ENCODE measurements at places on chromosomes 1 and 21. TPM values are rescaled to one million over a fixed set of nuclear protein-coding genes. Genes with fewer than 3 reads are reported as not detected.
A peak's percentile ranks its signal among the peaks of the same experiment; 100 is the strongest.

The SPATA21 gene
- not detected for total RNA-seq

DNA sequence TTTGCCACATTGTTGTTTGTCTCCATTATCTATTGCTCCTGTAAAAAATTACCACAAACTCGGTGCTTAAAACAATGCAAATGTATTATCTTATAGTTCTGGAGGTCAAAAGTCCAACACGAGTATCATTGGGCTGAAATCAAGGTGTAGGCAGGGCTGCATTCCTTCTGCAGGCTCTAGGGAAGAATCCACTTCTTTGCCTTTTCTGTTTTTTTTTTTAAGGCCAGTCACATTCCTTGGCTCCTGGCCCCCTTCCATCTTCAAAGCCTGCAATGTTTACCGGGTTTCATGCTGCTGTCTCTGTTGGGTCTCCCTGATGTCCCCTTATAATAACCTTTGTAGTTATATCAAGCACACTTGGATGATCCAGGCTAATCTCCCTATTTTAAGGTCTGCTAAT lies 212.7 kb downstream of the PTBP2 start:
- no peak for DNase-seq

DNA sequence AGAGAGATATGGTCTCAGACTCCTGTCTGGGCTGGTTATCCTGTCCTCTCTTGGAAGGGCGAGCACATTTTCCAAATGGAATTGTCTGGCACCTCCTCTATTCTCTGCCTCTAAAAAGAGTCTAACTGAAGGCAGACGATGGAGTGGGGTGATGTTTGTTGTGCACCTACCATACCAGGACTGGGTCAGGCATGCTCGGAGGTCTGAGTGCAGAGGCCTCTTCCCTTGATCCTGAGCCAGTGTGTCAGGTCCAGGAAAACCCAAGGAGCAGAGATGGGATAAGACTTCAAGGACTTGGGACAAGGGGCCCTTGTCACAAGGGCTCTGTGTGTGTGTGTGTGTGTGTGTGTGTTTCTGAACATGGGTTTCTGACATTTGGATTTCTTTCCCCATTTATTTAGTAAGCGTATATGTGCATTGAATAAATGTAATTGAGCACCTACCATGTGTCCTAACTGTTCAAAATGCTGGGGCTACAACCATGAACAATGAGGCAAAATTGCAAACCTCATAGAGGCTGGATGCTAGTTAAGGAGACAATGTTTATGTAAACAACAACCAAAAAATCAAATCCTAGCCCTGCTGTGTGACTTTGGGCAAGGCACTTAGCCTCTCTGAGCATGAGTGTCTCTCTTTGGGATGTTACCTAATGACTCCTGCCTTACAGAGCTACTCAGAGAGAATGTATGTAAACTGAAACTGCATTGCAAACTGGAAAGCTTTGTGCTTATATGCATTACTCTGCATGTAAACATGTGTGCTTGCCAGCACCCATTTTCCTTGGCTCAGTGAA lies 276.3 kb downstream of the FOXD2 start:
- DNase-seq: no peak

GRCh38 chr1:14845851-14846250 lies 247.4 kb downstream of the KAZN start:
- DNase-seq: no peak

DNA sequence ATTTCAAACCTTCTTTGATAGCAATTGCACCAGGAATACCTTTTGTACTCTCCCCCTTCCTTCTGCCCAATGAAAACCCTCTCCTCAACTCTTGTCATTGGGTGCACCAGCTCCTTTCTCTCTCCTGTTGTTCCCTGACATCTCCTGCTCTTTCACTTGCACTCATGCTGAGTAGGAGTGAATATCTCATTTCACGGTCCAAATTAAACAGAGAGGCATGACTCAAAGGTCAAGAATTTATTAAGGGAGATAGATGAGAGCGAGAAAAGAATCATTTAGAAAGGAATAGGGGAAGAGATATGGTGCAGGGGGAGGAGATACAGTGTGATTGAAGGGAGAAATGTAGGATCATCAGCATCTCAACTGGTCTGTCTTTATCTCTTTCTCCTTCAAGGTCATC lies 22.1 kb downstream of the AIM2 start:
- no peak for DNase-seq

DNA sequence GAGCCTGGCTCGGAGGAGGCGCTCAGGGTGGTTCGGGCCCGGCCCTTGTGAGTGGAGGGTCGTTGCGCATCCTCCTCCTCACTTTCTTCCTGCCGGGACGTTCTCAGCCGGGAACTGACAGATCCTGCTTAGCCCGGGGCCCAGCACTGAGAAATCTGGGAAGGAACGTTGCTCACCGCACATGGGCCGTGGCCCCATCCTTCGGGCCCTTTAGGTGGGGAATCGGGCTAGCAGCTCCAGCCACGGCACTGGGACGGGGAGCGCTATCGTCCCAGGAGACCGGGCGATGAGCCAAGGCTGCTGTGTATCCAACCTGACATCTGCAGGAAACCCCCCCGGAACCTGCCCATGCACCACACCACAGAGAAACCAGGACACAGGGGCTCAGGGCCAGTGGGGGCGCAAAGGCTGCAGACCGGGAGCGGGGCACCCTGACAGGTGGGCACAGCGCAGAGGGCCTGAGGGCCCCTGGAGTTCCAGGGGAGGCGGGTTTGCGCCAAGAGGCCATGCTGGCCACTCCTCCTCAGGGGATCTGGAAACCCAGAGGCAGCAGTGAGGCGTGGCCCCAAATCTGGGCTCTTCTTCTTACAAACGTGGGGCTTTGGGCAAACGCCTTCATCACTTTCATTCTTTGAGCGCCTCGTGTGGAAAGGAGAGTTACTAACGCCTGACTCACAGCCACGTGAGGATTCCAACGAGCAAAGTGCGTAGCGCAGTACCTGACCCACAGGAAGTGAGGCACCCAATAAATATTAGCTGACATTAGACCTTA lies at the start of gene SH2D5:
Gene SH2D5, minus strand, starts transcription at position 116 of the 772 bp plus-strand sequence. CDS start 4,659 bp downstream, outside the sequence.
- peak; percentile 93 for DNase-seq

- no peak for DNase-seq
Measured at GRCh38 chr1:236175642-236176336, 33.5 kb downstream of the GPR137B start.

GRCh38 chr1:166133276-166133841 lies 33.4 kb downstream of the FAM78B start:
- no peak for DNase-seq
